ENCODE measurements at places on chromosomes 2 and 18. TPM values are rescaled to one million over a fixed set of nuclear protein-coding genes. Genes with fewer than 3 reads are reported as not detected.

DNA sequence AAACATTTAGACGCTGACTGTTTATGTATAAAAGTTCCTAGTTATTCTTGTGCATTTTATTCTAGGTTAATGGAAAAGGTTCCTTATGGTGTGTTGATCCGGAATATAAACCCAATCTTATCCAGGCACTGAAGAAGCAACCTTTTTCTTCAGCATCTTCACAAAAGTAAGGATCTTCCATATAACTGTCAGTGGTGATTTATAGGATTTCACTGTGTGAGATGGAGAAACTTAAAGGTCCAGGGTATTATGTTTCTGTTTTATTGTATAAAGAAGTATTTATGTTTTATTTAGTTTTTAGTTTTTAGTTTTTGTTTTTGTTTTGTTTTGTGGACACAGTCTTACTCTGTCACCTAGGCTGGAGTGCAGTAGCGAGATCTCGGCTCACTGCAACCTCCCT is 171.0 kb upstream of the STON1 start:
- no peak for DNase-seq

The RAB6D gene
- polyA plus RNA-seq, result 0.02 TPM

The CENPA gene
- 0.18 TPM for polyA plus RNA-seq

- no peak for DNase-seq
These were observed 103.9 kb upstream of the XIRP2 start for GRCh38 chr2:166784296-166784946.

- no peak for DNase-seq
These were observed 108.2 kb downstream of the TDRD15 start for GRCh38 chr2:21231985-21232384.

The TRIM54 gene
- 144 TPM for polyA plus RNA-seq

DNA sequence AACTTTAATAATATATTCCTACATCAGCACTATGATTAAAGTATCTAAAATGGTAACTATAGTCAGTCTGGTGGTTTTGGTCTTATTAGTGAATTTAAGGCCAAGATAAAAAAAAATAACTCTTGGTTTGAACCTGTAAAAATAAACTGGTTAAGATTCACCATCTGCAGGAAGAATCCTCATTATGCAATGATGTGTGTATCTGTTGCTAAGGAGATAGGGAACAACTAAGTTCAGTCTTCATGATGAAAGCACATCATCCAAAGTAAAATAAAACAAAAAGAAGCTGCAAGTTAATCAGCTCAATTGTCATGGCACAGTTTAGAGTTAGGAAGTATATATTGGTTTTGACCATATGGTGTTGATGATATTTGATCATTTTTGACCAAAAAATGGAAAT is 466.0 kb downstream of the NYAP2 start:
- no peak for DNase-seq

The HOXD10 gene
- not detected for polyA plus RNA-seq

DNA sequence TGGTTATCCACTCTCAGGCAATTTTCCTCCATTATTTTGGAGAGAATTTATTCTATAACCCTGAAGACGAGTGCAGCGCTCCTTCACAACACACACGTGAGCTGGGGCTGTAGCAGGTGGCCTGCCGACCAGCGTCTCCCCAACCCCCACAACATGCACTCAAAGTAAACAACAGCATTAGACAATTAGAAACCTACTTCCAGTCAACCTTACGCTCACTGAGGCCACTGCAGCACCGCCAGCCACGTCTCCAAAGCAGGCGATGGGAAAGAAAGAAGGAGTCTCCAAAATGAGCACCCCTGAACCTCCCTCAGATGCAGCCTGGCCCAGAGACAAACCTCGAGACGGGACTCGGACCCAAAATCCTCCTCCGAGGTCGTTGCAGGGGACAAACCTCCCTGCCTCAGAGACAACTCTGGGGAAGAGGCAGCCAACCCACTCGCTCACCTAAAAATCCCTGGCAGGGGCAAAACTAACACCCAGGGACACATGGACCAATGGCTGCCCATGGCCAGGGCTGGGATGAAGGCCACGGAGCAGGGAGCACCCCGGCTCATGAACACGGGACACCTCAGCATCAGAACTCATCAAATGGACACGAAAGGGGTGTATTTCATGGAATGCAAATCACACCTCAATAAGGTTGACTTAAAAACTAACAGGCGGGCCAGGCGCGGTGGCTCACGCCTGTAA is 2.6 kb downstream of the SLC66A2 start:
- no peak for DNase-seq

The HS6ST1 gene
- polyA plus RNA-seq, result 19.8 TPM

GRCh38 chr2:166468124-166469024 is 25.7 kb downstream of the SCN7A start:
- no peak for DNase-seq

DNA sequence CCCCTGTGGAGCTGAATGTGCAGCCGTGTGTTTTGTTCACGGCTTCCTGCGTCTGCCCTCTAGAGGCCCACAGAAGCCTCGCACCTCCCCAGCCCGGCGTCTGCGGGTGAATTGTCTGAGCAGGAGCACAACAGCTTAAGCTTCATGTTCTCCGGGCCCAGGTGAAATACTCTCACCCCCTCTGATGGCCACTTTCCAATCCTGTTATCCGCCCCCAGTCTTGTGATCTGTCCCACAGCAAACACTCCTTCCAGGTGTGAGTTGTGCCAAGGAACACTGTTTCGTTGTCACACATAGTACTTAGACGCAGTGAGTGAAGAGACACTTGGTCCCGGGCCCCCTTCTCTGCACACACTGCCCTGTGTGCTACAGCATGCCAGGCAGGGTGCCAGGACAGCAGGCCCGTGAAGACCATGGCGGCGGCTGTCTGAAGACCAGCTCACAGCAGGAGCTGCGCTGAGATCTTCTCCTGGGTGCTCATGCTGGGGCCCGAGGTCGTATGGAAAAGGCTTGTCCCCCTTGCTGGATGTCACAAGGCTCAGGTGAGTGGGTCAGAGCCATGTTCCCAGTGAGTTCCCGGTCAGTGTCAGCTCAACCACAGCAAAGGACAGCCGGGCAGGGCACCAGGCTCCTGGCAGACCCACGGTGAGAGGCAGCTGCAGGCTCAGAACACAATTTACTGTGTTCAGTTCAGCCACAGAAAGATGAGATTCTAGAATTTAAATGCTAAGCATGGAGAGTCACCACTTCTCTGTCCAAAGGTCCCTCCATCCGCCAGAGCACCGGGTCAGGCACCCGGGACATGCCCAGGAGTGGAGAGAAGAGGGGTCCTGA is 6.8 kb upstream of the PXDN start:
- peak; percentile 88 for DNase-seq

The BMP10 gene
- 153 TPM for polyA plus RNA-seq

The MC4R gene
- not detected for polyA plus RNA-seq

The IER3IP1 gene
- polyA plus RNA-seq, result 16.8 TPM

The MFSD2B gene
- polyA plus RNA-seq, result 0.18 TPM

- peak; percentile 81 for DNase-seq
These were observed 29.9 kb upstream of the NT5DC4 start for GRCh38 chr2:112690853-112691401.

The CXCR1 gene
- 0.09 TPM for polyA plus RNA-seq

DNA sequence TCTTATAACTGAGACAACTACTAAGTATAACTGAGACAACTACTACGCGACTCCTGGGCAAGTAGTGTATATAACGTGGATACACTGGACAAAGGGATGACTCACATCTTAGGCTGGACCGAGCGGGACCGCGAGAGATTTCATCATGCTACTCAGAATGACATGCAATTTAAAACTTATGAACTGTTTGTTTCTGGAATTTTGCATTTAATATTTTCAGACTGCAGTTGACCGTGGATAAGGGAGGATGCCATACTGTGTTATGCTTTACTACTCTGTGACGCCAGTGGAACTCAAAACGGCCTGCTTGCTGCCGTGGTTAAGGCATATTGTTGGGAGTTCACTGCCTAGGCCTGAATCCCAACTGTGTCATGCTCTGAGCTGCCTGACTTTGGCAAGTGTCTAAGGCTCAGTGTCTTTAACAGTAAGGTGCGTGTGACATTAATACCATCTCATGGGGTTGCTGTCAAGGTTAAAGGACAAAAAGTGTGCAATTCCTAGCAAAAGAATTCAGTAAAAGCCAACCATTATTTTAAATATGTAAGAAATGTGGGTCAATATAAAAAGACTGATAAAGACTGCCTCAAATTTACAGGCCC is 64.6 kb downstream of the BMP10 start:
- DNase-seq, result no peak

The TMEM247 gene
- polyA plus RNA-seq, result not detected

GRCh38 chr2:184767059-184767458 is 168.7 kb downstream of the ZNF804A start:
- DNase-seq, result no peak

DNA sequence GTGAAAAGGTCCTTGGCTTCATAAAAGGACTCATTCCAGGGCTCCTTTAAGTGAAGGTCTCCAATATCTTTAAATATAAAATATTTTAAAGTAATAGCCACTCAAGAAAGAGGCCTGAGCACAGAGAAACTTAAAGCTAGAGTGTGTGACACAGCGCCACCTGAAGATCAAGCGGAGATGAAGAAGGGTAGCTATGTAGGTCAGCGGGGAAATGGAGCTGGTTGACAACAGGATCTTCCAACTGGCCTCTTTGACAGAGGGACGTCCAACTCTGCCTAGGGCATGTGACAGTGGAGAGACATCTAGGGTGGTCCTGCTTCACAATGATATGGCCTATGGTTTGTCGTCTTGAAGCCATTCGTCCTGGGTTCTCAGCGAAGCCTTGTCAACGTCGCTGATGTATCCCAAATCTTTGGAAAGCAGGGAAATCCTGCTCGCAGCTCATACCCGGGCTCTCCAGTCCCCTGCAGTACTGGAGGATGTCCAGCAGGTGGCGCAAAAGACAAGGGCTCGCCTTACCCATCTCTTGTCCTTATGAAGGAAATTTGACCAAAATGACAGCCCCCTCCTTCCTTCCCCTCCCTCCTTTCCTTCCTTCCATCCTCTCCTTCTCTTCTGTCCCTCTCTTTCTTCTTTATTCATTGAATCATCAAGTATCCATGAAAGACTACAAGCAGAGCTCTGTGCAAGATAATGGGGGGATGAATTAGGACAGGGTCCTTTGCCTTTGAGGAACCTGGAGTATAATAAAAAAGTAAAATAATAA is 59.6 kb downstream of the LONRF2 start:
- DNase-seq, result peak; percentile 84

- no peak for DNase-seq
These were observed 37.4 kb downstream of the UBE2F start for GRCh38 chr2:238004077-238004830.

DNA sequence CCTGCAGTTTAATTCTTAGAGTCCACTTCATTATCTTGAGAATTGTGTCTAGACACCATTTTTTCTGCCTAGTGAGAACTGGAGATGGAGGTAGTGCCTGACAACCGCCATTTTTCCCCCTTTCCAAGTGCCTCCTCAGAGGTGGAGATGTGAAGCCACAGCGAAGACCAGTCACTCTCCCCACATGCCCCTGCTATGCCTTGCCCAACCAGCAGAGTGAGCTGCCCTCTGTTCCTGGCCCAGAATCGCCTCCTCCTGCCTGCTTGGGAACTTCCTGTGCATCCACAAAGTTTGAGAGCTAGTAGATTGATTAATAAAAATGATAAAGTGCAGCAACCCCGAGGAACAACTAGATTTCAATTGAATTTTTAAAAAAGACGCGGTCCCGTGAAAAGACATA is 123.3 kb downstream of the CLIP4 start:
- no peak for DNase-seq

The TRIB2 gene
- polyA plus RNA-seq, result 25.3 TPM

DNA sequence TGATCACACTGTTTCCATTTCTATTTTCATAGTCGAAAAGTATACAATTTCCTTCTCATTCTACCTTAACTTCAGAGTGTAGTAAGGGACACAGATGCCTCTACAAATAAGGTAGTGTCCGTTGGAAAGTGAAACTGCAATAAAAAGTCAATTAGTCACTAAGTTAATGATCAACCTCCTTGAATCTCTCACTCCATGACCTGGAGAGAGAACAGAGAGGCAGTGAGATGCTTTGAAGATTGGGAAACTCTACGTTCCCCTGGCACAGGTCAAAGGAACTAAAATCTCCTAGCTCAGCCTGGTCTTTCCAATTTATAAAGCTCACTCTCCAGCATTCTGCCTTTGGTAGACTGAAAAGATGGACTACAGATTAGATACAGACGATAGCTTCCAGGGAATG is 153.8 kb upstream of the ACAA2 start:
- DNase-seq, result no peak

DNA sequence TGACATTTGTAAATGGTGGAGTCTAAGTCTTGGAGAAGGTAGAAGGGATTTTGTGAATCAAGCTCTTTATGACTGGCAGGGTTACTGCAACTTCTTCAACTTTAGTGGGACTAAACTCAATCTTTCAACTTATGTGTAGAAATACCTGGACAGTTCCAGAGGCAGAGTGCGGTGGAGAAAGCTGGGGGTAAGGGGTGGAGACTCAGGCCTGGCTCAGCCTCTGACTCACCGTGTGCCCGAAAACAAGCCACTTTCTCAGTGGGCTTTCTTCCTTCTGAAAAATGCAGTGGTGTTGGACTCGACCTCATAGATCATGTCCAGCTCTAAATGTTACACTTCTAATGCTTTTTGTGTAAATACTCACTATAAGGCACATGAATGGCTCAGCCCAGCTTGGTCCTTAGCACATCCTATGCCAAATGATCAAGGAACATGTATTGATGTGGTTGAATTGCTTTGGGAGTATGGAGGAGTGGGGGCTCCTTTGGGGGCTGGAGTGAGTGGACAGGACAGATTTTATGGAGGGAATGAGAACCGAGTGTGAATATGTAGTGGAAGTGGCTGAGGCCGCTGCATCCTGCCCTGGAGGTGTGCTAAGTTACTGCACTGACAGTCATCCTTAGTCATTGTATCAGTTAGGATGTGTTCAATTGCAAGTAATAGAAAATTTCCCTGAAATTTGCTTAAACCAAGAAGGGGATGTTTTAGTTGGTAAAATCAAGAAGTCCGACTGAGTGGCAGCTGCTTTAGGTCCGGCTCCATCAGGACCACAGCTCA is 32.2 kb upstream of the IGFBP5 start:
- no peak for DNase-seq

The LYPD6B gene
- not detected for polyA plus RNA-seq

DNA sequence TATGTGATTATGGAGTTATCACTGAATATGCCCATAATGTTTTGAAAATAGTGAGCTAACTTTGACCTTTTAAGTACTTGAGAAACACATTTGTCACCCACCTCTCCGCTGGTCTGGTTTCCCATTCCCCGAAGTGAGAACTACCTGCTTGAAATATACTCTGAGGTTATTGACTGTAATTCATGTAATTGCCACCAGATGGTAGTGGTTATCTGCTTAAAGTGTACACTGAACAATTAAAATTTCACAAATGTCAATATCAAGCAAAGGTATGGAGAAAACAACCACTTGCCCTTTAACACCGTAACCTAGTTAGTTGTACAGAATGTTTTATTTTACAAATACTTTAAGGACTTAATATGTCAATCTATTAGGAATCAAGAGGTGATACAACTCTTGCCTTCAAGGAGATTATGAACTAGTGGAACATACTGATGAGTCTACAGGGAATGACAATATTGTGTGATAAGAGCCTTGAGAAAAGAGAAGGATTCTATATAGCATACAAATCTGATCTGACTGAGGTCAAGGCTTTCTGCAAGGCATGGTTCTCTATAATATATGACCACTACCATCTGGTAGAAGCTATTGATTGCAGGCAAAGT is 316.8 kb upstream of the KCNH7 start:
- DNase-seq, result no peak

The DLX1 gene
- 0.23 TPM for polyA plus RNA-seq
